Lower lobe of right lung (tissue), 2 donors: ENCODE measurements at places on chromosomes 3 and 15. TPM values are rescaled to one million over a fixed set of nuclear protein-coding genes. Genes with fewer than 3 reads are reported as not detected.

GCNT3 gene
- total RNA-seq = 0.68 TPM

DPPA2 gene
- total RNA-seq = not detected

DYNLT2B gene
- 6.1 TPM for total RNA-seq

SAMMSON gene
- not detected for total RNA-seq

NR1I2 gene
- 0.21 TPM for total RNA-seq

ROPN1 gene
- not detected for total RNA-seq

CCR9 gene
- total RNA-seq = not detected

SLC24A5 gene
- not detected for total RNA-seq

ZNF502 gene
- 2.3 TPM for total RNA-seq

DNA sequence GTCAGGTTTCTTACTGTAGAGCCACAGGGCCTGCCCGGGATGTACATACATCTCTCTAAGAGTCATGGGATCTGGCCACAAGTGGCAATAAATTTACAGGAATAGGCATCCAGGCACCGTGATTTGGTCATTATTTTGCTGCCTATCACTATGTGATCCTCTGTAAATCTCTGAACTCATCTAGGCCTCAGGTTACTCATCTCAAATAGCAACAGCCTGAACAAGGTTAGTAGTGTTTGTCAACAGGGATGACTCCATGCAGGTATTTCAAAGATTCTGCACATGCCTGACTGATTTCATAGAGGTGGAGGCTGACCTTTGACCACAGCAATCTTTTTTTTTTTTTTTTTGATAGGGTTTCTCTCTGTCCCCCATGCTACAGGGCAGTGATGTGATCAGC is 88.8 kb upstream of the TBL1XR1 start:
- DNase-seq = no peak

- DNase-seq = no peak
Observed at GRCh38 chr3:168212664-168213285, 117.1 kb upstream of the GOLIM4 start.

DNA sequence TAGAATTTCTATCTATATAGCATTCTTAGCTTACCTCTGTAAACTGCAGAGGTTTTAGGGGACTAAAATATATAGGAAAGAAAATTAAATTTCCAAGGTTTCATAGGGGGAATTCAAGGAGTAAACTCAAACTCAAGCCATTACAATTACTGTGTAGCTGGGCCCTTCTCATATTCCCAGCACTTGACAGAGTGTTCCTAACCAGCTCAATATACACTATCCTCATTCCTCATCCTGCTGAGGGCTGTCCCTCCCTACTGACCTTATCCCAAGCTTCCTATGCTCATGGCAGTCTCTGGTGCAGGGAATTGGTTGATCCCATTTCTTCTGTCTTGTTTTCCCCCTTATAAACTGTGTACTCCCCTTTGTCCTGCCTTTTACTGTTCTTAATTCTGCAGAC is 33.9 kb downstream of the NXPE3 start:
- no peak for DNase-seq

- DNase-seq = no peak
Observed at GRCh38 chr3:183637106-183637486, 1.7 kb downstream of the KLHL24 start.

GRCh38 chr3:120646771-120647432 is 35.1 kb downstream of the HGD start:
- DNase-seq = no peak

DNA sequence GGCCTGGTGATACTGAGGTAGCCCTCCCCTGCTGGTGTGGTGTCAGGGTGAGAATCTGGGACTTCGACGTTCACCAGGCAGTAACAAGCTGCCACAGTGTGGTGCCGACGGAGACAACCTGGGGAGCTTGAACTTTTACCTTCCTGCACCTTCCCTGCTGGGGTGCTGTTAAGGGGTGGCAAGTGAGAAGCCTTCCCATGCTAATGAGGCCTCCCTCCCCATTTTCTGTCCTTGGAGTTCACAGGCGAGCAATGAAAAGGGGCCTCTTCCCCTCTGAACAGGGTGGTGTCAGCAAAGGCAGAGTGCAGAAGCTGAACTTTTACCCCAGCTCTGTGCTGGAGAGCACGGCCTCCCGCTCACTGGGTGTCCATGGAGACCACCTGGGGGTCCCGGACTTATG is 13.5 kb downstream of the MAGEL2 start:
- DNase-seq = no peak

DNA sequence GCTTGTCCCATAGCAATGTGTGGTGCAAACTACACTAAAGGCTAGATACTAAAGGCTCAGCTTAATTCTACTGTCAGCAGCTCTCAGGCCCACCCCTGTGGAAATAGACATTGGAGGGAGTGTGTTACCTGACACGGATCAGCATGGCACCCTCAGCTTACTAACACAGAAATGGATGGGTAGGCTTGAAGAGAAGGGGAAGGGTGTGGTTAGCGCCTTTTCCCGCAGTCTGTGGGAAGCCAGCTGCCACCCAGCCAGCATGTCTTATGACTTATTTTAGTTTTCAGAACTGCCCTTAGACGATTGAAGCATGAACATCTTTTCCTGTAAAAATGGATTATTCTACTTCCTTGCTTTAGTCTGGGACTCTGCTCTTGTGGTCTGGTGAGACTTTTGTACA is 25.8 kb upstream of the ADPGK start:
- no peak for DNase-seq

- no peak for DNase-seq
Observed at GRCh38 chr3:180570238-180570637, 31.7 kb upstream of the TTC14 start.

DNA sequence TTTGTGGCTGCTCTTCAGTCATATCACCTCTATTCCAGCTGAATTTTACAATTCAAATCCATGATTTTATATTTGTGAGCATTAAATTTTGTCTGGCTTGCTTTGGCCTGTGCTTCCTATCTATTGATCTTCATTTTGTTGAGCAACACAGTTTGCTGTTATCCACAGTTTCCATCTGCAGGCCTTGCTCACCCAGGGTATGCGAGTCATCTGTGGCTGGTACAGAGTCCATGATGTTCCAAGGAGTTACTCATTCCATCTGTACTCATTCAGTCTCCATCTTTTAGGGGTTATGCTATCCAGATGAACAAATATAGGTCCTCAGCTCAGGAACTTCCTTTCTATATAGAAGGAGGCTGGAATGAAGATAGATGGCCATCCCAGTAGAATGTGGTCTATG is 70.1 kb upstream of the CCK start:
- DNase-seq = no peak
